ENCODE measurements at places on chromosomes 16 and 17.

GRCh38 chr17:17365476-17366110 is 62.4 kb downstream of the NT5M start:
- DNase-seq: no peak

GRCh38 chr17:81385320-81386111 is 9.7 kb upstream of the BAHCC1 start:
- no peak for DNase-seq

DNA sequence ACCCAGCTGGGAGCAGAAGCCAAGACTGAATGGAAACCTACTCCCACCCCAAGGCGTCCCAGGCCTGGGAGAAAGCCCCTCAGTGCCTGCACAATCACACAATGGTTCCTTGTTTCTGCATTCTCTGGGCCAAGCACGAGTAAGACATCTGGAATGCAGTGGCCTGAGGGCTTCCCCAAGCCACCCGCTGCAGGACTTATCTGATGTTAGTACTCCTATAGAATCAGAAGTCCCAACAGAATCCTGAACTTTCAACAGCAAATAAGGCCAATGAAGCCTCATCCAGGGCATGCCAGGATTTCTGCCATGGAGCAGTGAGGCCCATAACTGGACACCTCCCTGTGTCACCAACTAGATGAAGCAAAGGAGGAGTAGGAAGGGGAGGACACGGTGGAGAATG is 28.6 kb downstream of the MYO18A start:
- no peak for DNase-seq

DNA sequence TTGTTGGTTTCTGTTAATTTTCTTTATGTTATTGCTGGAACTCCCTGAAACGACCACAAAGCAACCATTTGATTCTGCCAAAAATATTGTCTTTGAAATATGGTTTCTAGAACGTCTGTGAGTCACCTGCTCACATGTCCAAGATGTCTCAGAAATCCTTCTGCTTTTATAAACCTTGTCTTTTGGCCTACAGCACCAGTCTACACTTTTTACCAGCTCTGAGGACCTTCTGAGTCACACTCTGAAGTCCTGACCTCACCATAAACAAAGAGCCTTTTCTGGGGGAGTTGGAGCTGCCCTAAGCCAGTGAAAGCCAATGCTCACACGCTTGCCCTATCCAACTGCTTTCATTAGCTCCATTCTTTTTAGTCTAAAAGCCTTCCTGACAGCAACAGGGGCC is 55.5 kb downstream of the GRIN2A start:
- DNase-seq: no peak

- no peak for DNase-seq
Measured at GRCh38 chr16:88846088-88846487, 10.7 kb downstream of the GALNS start.

GRCh38 chr16:65172356-65172755 is 50.5 kb upstream of the CDH11 start:
- no peak for DNase-seq

DNA sequence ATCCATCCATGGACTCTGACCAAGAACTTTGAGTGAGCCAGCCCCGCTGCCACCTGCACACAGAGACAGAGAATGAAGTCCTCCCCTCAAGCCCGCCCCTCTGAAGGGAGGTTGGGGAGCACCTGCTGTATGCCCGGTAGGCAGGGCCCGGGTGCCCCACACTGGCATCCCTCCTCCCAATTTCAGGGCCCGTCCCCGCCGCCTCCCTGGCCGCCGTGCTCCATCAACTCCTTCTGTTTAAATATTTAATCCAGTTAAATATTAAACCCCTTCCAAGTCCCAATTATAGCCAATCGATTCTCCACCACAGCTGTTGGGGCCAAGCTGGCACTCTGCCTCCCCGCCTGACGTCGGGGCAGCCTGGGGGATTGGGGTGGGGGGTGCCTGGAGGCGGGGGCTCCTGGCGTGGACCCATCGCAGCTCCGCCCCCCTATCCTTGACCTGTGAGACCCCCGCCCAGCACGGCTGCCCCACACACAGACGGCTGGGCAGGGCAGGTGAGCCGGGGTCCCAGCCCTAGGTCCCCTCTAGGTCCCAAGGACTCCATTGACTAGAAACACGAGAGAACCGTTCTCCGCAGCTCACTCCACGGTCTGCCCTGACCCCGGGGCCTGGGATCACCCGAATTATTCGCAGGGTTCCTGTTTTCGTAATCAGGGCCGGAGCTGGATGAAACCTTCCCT is 18.0 kb upstream of the CACNA1H start:
- no peak for DNase-seq

DNA sequence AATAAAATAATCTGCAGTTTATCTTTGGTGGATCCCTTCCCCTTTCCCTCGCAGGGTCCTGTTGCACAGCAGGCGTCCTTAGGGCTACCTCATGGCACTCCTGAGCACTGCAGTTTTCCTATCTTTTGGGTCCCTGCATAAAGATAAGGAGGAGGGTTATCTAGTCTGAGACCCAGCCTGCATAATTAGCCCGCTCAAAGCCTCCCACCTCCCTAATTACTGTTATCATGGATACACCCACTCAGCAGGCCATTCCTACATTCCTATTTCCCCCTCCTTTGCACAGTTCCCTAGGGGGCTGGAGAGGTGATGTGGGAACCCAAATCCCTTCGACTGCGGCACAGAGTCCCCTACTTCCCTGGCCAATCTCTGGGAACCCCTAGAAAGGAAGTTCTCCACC is 5.1 kb upstream of the CLUH start:
- DNase-seq: no peak

GRCh38 chr16:89484923-89485679 is 5.3 kb downstream of the ANKRD11 start:
- no peak for DNase-seq

DNA sequence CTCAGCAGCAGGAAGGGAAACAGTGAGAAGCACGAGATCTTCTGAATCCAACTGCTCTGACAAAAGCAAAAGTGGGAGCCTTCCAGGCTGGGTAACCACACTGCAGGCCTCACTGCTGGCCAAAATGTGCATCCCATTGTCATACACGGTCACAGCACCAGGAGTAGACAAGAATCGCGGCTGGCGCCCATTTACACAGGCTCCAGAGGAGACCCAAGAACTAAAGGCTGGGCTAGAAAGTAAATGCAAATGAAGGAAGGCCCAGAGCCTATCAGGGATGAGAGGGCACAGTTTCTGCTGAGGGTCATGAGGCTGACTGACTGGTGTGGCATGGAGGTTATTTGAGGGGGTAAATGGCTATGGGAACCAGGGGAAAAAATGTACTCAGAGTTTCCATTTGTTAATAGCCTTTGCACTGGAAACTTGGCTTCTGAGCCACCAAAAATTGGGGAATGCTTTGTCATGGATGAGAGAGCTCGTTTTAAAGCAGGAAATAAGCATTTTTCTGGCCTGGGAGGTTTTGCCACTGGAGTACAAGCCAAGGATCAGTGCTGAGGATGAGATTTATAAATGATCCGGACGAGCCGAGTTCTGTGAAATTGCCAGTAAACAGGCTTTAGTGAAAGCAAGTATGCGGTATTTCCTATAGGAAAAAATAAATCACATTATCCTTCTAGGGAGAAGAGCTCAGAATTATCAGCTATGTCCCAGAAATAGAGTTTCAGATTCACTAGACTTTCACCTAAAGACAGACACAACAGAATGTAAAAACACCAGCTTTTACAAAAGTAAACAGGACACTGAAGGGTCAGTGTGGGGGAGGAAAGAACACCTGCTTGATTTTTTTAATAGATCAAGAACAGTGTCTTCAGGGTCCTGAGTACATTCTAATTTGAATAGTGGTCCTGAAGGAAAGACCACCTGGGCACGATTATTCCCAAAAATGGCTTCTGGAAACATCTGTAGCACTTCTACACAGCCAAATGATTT is 66.9 kb upstream of the GSG1L start:
- DNase-seq: no peak

GRCh38 chr16:70706948-70707465 is 21.2 kb upstream of the MTSS2 start:
- DNase-seq: peak; percentile 74

DNA sequence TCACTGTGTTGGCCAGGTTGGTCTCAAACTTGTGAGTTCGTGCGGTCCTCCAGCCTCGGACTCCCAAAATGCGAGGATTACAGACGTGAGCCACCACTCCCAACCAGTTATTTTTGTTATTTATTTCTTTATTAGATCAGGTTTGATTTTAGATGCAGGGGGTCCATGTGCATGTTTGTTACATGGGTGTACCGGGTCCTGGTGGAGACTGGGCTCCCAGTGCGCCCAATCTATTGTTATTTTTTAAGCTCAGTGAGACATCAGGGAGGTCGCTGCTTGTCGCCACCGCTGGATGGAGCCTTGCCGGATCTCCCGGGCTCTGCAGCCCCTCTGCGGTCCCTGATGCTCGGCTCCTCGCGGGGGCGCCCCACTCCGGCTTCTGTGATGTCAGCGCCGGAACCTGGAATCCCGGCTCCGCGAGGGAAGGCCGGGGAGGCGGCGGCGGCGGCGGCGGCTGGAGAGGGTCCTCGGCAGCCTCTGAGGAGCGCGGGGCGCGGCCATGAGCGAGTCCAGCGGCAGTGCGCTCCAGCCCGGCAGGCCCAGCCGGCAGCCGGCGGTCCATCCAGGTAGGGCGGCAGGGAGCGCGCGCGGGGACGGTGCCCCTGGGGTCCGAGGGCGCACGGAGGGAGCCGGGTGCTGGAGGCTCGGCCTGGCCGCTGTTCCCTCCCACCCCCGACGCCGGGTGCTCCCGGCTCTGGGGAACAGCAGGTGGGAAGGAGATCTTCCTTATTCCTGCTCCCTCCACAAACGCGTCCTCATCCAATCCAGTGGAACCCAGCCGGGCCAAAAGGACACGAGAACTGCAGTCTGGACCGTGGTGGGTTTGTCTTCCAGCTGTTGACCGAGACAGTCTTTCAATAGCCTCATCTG is at the start of gene TMC7:
Gene TMC7, plus strand, starts transcription at position 370 of the 870 bp plus-strand sequence. Its CDS starts 130 bp downstream, at position 500.
- DNase-seq: peak; percentile 90

- DNase-seq: no peak
Measured at GRCh38 chr17:75241996-75242460, 19.4 kb downstream of the GGA3 start.
